ENCODE measurements at places on chromosomes 4 and X.

- DNase-seq: no peak
These were observed 15.6 kb downstream of the ATP2B3 start for GRCh38 chrX:153533091-153533490.

GRCh38 chr4:89737888-89738287, 99.1 kb downstream of the SNCA start:
- DNase-seq: no peak

- DNase-seq: no peak
These were observed 1.8 kb downstream of the ZFP92 start for GRCh38 chrX:153412746-153413720.

GRCh38 chrX:26778320-26778888, 562.4 kb downstream of the MAGEB5 start:
- no peak for DNase-seq

DNA sequence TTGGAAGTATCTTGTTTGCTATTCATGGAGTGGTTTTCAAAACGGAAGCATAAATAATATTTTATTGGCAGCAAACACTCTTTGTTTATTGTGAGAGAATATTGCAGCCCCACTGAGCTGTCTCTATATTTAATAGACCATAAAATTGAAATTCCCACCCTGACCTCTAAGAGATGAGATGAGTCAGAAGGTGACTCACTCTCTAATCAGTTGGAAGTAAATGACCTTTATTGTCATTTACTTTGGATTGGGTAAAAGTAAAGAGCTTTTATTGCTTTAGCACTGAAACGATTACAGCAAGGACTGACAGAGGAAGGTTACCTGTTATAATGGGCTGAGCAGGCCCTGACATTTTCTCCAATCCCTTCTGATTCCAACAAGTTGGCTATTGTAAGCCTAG, 55.0 kb downstream of the SYTL5 start:
- no peak for DNase-seq

DNA sequence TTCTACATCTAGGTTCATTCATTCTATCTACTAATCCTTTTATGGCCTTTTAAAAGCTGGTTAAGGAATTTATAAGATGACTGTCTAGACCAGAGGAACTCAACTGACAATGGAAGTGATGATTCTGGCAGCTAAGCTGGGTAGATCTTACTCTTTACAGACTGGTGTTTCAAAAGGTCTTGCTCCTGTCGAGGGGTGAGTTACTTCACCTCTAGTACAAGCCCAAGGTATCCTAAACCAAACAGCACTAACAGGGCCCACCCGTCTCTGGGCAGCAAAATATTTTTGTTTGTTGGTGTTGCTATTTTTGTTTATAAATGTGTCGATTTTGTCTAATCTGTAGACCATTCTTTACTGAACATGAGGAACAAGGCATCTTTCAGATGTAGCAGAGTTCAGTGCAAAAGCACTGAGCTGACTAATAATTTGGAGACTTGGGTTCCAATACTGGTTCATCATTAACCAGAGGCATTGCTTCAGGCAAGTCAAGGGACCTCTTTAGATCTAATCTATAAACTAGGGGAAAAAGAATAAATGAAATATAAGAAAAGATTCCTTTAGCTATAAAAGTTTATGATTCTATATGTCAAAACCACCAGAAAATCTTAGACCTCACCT, 90.3 kb upstream of the FRG1 start:
- no peak for DNase-seq

DNA sequence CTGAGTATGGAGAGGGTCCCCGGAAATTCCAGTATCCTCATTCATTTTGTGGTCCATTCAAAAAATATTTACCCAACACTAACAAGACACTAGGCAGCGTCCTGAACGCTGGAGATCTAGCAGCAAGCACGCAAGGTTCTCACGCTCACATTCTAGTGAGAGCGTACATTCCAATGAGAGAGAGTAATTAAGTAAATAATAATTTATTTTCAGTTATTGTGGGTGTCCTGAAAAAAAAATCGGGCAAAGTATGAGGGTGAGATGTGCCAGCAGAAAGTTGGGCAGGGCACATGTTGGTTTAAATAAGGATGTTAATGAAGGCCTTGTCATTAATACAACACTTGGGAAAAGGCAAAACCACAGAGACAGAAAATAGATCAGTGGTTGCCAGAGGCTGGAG, 4.0 kb upstream of the TMEM156 start:
- DNase-seq: no peak

DNA sequence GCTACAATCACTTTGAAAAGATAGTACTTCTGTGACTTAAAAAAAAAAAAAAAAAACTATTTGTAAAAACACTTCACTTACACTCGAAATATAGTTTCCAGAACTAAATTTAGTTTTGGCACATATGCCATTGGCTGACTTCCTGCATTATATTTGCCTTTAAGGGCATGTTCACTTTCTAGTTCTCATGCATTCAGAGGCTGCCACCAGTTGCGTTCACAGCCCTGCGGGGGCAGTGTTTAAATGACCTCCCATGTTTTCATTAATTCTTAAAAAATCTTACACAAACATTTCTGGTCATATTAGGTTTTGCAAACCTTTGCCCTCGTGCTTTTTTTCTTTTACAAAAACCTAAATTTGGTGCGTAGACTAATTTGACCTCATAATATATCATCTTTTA, 12.4 kb upstream of the ARHGAP6 start:
- no peak for DNase-seq

- DNase-seq: no peak
These were observed 267.6 kb downstream of the TENM3 start for GRCh38 chr4:182510836-182511235.

GRCh38 chr4:119626420-119626819, 2.2 kb downstream of the PDE5A start:
- DNase-seq: no peak

DNA sequence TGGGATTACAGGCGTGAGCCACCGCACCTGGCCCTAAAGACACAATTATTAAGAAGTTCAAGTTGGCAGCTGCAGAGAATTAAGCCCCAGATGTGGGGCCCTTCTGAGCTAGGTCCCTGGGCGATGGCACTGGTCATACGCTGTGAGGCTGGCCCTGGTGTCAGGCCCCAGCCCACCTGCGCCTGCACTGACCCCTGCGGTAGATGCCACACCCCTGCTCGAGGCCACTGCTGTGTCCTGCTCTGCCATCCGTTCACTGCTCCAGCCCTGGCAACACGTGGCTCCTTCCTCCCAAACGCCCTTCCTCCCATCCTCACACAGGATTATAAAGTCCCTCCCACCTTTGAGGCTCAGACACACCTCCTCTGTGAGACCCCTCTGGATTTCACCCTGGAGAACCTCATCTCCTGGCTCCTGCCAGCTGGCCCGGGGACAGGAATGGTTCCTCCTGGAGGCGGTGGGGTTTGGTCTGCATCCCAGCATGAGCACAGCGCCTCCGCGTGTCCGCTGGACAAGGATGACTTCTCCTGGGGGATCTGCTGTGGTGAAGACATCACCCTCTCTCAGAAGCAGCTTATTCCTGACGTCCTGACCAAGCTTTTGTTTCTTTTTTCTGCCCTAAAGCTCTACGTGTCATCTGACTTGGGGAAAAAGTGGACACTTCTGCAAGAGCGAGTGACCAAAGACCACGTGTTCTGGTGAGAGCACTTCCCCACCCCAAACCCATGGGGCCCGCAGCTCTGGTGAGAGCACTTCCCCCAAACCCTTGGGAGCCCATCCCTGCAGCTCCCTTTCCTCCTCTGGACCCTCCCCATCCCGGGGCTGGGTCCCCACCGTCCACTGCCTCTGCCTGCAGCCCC, 219.0 kb upstream of the PSAPL1 start:
- DNase-seq: no peak

DNA sequence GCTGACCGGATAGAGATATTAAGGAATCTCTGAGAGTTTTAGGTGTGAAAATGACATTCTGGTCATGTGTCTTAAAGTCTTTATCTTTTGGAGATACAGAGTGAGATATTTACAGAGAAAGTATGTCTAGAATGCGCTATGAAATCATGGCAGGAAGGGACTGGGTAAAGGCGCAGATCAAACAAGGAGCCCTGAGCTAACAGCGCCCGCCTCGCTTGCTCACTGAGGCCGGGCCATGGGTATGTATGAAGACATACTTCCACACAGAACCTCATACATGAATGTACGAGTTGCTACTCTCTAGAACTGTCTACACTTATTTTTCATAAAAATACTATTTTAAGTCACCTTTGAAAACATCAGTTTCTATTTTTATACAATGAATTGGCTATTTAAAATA, 20.0 kb downstream of the FAM53A start:
- DNase-seq: no peak

DNA sequence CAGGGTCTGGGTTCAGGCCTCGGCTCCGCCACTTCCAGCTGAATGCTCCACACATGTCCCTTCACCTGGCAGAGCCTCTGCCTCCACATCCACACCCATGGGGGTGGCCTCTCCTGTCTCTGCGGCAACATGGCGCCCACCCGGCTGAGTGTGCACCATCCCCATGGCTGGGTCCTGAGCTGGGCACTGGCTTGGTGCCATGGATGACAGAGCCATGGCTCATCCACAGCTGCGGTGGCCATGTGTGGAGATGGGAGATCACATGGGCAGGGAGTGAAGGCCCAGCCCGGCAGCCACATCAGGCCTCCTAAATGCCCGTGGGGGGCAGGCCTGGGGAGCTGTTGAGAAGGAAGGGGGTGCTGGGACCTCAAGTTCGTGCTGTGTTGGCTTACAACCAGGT, 213.7 kb downstream of the AFAP1 start:
- DNase-seq: no peak

GRCh38 chr4:47719576-47719975, 118.3 kb downstream of the CORIN start:
- DNase-seq: no peak

DNA sequence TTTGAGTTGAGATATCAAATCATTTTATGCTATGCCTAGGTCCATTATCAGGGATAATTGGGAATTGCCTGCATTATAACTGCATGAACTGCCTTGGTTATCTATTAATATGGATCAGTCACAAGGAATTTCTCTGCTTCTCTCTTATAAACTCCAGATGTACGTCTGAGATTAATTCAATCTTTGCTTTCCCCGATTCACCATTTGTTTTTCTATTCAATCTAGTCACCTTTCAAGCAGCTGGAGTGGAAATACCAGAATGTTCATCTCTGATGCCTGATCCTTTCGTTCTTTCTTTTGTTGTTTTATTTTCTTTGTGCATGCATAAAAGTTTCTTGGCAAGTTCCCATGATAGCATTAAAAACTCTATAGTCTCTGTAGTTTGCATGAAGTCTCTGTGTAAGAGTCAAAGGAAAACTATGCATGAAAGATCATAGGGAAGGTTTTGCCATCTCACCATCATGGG, 22.6 kb downstream of the SYNPO2 start:
- no peak for DNase-seq

DNA sequence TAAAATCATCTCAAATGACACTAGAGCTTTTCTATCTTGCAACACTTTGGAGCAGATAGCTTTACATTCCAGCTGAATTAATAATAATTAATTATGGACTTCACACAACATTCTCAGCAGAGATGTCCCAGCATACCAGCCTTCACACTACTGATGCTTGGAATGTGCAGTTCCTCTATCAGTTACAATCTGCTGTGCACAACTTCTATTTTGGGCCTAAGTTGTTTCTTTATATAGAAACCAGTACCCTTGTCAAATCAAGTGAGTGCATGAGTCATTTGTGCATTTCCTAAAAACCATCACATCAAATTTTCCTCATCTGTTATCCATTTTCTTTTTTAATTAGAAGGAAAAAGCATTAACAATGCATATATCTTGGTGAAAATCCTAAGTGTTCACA, 8.8 kb upstream of the RASL11B start:
- DNase-seq: no peak

DNA sequence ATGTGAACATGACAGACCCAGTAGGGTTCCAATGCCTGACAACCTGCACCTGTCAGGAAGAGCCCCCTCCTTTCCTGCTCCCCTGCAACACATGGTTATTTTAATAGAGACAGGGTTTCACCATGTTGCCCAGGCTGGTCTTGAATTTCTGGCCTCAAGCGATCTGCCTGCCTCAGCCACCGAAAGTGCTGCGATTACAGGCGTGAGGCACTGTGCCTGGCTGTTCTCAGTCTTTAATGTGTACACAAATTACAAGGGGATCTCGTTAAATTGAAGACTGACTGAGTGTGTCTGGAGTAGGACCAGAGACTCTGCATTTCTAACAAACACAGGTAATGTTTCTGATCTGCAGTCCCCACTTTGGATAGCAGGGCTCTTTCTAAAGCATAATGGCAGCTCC, 55.4 kb downstream of the NPNT start:
- no peak for DNase-seq

DNA sequence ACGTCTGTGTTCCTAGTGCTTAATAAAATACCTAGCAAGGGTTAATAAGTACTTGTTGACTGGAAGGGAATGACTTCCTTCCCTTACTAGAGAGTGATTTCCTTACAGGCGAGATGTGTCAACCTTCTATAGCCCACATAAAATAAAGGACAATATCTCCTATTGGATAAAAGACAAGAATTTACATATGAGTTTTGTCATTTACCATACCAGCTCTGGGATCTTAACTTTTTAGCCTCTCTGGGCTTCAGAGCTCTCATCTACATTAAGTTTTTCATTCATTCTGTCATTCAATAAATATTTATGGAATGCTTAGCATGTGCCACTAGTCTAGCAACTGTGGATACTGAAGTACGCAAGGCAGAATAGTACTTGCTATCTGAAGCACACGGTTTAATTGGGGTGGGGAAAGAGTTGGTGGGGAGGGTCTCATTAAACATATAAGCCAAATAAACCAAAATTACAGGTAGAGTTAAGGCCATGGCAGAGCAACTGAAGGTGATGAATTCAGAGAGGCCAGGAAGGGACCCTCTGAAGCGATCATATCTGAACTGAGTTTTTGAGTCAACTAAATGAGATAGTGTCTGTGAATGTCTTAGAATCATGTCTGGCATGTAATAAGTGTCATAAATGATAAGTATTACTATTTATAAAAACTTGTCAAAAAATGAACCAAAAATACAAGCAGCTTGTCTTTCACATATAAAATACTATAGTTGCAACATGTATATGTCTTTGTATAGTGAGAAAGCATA, 91.6 kb upstream of the BMP2K start:
- DNase-seq: no peak

DNA sequence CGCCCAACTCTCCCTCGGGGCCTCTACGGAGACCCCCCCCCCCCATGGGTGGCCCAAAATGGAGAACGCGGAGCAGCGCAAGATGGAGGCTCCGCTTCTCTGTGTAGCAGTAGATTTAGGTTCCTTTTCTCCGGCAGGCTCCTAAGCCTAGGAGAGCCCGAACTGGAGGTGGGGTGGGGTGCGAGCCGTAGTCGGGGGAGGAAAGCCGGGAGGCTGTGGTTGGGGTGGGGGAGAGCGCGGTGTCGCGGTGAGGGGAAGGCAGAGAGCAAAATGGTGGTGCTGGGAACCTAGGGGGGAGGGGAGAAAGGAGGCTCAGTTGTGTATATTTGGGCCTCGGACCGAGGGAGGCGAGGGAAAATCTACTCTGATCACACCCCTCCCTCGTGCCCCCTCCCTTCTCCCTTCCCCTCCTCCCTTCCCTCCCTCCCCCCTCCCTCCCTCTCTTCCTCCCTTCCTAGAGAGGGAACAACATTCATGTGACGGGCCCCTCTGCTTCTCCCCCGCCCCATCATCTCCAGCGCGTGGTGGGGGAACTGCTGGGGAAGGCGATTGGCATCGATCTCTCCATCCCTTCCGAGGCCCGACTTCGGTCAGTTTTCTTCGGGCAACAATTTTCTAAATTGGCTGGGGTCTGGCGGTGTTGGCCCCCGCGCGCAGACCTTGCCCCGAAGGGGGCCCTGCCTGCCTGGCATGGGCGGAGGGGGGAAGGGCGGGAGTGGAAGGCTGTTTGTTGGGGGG, at the start of gene STAG2:
Gene STAG2 (plus strand): TSS at position 439 of the 738 bp plus-strand sequence. CDS start 60,922 bp downstream, outside the sequence.
- no peak for DNase-seq

GRCh38 chrX:150202641-150203247, 160.4 kb upstream of the MAMLD1 start:
- DNase-seq: no peak

GRCh38 chrX:48683411-48683982, at the start of gene WAS:
WAS (plus strand) TSS chrX:48683799; CDS start chrX:48683854, 55 bp downstream.
- DNase-seq: peak; percentile 14
